ENCODE measurements at places on chromosomes 4 and X.
A peak's percentile ranks its signal among the peaks of the same experiment; 100 is the strongest.

DNA sequence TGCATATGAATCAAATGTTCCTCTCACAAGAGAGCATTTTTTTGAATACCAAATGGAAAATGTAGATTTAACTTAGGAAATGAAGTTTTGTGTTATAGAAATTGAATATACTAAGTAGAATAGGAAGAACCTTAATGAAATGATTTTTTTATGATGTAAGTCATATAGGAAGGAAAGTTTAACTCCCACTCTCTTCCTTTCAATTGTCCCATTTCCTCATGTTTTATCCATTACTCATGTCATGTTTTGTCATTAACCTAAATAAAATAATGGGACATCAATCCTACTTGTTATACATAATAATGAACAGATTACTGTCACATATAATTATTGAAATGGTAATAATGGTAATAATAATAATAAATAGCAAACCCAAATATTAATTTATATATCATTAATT lies 22.7 kb upstream of the SRD5A3 start:
- no peak for DNase-seq

- DNase-seq = no peak
Measured at GRCh38 chrX:39601231-39602177, 496.3 kb downstream of the BCOR start.

DNA sequence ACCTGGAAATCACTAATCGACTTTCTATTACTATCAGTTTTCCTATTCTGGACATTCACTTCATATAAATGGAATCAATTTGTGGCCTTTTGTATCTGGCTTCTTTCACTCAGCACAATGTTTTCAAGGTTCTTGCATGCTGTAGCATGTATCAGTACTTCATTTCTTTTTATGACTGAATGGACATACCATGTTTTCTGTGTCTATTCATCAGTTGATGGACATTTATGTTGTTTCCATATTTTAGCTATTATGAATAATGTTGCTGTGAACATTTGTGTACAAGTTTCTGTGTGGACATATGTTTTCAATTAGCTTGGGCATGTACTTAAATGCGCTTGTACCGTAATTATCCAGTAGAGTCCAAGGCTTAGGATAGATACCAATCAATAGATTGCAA lies 19.9 kb upstream of the RELL1 start:
- no peak for DNase-seq

DNA sequence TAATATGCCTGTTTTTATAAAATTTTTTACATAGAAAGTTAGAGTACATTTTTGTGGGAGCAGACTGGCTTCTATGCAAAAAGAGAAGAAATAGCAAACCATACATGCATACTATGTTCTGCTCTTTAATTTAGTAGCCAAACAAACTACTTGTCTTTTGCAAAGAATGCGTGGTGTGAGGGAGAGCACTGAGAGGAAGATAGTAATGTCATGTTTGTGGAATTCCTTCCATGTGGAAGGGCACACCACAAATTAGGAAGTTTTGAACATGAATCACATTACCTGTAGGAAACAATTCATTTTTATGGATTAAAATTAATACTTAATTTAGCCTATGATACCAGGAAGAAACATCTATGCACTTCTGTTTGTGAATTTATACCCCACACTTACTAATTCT lies 1529.1 kb upstream of the ADGRL3 start:
- DNase-seq = no peak

GRCh38 chrX:108224727-108225621 lies 133.4 kb downstream of the ATG4A start:
- peak; percentile 45 for DNase-seq

- no peak for DNase-seq
Measured at GRCh38 chrX:152520653-152521052, 69.5 kb upstream of the GABRA3 start.

DNA sequence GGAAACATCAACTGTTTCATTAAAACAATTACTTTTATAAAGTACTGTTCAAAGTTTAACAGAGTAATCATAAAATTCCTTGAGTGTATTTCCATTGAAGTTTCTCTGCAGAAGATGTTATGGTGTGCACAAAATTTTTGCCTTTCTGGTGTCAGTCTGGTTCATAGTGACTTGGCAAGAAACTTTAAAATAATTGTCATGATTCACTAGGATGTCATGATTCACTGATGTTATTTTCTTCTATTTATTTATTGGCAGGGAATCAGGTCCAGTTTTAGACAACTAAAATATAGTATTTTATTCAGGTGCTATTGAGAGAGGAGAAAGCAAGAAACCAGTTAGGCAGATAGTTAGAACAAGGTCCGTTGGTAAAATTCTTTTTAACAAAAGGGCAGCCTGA lies 3.8 kb downstream of the UGT2A1 start:
- no peak for DNase-seq

- DNase-seq = no peak
Measured at GRCh38 chrX:118761939-118762707, 34.7 kb downstream of the IL13RA1 start.

GRCh38 chrX:150446995-150447394 lies 83.9 kb downstream of the MAMLD1 start:
- no peak for DNase-seq

DNA sequence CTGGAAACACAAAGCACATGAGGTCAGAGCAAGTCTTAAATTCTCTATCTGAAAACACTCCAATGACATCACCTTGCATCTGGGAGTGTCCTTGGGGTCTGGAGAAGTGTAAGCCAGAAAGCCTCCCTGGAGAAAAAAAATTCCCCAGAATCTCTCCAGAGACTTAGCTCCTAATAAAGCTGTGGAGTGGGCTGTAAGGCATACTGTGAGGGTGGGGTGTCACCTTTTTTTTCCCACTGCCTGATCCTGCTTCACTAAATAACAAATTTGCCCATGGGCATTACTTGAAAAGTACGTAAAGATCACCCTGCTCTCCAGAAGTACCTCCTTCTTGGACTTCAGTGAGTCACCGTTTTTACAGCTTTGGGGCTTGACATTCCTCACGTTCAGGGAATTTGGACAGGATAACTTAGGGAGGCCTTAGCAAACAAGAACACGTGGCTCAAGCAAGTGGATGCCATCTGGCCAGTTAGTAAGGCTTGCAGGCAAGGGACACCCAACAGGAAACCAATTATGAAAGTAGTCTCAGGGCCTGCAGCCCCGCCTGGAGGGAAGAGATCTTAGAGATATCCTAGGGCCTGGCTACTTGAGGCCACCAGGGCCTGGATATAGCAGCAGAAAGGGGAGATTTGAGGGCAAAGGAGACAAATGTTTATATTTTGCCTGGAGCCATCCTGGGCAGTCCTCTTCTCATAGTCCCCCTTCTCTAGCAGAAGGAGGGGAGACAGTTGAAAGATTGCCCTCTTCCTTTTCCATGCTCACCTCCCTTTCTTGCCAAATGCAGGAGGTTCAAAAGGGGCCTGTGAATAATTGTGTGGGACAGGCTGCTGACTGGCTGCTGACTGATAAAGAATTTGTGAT lies 60.1 kb upstream of the PLAC1 start:
- DNase-seq = no peak

DNA sequence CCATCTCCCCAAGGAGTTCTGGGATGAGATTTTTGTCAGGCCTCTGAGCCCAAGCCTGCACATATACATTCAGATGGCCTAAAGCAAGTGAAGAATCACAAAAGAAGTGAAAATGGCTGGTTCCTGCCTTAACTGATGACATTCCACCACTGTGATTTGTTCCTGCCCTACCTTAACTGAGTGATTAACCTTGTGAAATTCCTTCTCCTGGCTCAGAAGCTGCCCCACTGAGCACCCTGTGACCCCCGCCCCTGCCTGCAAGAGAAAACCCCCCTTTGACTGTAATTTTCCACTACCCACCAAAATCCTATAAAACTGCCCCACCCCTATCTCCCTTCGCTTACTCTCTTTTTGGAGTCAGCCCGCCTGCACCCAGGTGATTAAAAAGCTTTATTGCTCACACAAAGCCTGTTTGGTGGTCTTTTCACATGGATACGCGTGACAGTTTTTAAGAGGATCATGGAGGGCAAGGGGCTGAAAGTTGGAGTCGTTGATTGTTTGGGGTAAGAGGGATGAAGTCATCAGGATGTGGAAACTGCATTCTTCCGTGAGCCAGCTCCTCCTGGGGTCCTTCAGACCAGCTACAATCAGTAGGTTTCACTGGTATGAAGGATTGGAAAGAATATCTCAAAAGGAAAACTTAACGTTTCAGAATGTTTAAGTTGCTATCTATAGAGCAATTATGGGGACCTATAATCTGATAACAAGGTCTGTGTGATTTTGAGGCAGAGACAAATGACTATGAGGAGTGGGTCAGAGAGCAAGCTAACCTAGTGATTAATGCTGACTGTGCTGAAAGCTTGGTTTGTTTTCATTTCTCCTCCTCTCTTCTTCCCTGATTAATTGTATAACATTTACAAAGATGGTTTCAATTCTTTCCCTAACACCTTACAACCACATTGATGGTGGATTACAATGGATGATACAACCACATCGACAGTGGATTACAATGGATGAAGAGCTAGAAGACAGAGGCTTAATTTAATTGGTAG lies 28.6 kb upstream of the MAGEA11 start:
- DNase-seq = no peak

GRCh38 chrX:154531626-154532025 lies 15.0 kb downstream of the G6PD start:
- no peak for DNase-seq

- DNase-seq = no peak
Measured at GRCh38 chrX:97211070-97211469, 327.4 kb downstream of the RPA4 start.

DNA sequence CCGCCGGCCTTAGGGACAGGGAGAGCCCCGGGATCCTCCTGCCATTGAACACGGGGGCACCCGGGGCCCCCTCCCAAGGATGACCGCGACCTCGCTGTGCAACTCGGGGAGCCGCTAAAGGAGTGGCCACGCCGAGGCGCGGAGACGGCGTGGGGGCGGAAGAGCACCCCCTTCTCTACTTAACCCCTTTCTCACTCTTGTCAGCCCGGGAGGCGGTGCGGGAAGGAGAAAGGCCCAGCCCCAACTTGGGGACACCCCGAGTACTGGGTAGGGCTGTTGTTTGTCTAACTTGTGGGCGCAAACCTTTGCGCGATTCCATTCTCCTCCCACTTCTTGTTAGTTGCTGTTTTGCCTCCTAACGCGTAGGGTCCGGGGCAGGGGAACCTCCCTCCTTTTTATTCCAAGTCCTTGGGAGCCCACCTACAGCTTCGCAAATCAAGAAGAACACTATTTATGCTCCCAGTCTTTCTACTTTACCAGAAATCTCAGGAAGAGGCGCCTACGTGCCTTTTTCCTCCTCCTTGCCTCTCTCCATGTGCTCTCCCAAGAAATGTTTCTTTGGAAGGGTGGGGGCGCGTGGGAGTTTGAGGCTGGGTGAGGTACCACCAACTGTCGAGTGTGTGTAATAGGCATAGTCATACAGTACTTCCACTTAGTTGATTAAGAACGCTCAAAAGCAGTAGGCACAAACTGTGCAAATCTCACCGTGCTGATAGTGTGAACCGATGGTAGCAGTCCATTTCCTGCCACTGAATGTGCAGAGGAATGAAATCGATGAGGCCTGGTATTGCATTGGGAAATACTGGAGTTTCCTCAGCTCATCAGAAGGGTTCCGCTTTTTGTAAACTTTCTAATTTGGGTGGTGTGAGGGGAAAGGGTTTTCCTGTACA lies 813 bp downstream of the DIAPH2 start:
- DNase-seq = peak; percentile 76

DNA sequence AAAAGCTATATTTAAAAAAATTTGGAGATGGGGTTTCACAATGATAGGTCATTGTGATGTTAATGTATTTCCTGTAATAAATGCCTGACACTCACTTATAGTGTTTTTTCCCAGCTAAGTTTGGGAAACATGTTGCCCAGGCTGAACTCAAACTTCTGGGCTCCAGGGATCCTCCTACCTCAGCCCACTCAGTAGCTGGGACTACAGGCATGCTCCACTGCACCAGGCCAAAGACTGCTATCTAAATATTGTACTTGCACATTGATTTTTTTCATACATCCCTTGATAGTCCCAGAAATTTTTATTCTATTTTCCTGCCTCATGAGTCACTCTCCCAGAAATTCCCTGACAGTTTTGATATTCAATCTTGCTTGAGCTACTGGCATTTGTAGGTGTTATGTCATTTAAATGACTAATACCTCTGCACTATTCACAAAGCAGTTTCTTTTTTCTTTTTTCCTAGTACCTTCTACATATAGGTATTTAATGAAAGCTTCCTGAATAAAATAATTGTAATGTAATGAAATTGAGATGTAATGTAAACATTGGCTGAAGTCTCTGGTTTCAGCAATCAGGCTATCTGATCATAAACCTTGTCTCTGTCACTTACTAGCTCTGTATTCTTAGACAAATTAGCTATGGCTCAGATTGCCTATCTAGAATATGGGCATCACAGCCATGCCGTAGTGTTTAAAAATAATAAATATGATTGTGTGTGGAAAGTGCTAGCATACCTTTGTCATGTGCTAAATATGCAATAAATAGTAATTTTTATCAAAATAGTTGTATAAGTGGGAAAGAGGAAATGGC lies 1973.0 kb upstream of the AGA start:
- peak; percentile 21 for DNase-seq

GRCh38 chr4:139493176-139493575 lies 39.3 kb downstream of the RAB33B start:
- DNase-seq = no peak

GRCh38 chr4:2352171-2352570 lies 66.3 kb downstream of the ZFYVE28 start:
- DNase-seq = no peak

GRCh38 chr4:6576932-6577331 lies 1.9 kb downstream of the MAN2B2 start:
- DNase-seq = no peak

DNA sequence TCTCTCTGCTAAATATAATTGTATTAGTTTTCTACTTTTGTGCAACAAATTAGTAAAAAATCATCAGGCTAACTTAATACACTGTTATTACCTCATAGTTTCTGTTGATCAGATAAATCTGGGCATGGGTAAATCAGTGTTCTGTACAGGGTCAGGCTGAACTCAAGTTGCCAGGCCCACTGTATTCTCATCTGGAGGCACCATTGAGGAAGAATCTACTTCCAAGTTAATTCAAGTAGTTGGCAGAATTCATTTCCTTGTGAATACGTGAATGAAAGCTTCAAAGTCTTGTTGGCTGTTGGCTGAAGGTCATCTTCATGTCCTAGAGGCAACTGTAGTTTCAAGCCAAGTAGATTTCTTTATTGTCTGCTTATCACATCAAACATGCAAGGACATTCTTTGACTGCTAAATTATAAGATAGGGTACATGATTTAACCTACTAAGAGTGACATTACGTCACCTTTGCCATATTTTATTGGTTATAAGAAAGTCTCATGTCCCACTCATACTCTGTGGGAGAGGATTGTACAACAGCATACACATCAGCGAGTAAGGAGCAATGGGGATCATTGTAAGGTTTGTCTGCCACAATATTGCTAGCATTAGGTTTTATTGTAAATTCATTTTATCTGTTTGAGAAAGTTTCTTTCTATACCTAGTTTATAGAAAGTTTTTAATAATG lies 1219.0 kb downstream of the ARAP2 start:
- no peak for DNase-seq

- no peak for DNase-seq
Measured at GRCh38 chrX:71627588-71628404, 9.5 kb upstream of the CXCR3 start.

GRCh38 chr4:137421796-137422195 lies 110.5 kb downstream of the PCDH18 start:
- DNase-seq = no peak

GRCh38 chr4:41638203-41638602 lies 100.2 kb downstream of the LIMCH1 start:
- DNase-seq = no peak
